Fibroblast of skin of back (primary cell): ENCODE measurements at places on chromosomes 2 and 18.

DNA sequence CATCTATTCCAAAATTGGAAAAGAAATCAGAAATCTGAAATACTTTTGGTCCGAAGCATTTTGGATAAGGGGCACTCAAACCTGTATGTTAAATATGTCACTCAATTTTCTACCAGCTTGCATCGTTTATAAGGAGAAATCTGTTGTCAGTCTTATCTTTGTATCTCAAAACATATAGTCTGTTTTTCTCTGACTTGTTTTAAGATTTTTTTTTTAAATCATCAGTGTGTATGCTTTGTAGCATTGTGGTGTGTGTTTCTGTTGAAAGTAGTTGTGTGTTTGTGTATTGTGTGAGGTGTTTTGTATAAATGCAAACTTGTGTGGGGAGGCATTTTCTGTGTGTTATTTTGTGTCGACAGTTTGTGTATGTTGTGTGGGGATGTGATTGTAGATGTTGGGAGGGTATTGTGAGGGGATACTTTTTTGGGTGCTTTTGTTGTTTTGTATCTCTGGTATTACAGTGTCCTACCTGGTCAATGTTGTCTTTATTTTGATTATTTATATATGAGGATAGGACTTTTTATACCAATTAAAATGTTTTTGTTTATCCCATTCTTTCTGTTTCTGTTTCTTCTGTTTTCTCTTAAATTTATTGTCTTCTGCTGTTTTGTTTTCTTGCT is 30.9 kb downstream of the SMCHD1 start:
- DNase-seq, result peak; percentile 8

- no peak for DNase-seq
These were observed 97.1 kb downstream of the ITGA4 start for GRCh38 chr2:181554061-181554830.

GRCh38 chr2:151205571-151205970 is 56.1 kb downstream of the RBM43 start:
- DNase-seq, result no peak

DNA sequence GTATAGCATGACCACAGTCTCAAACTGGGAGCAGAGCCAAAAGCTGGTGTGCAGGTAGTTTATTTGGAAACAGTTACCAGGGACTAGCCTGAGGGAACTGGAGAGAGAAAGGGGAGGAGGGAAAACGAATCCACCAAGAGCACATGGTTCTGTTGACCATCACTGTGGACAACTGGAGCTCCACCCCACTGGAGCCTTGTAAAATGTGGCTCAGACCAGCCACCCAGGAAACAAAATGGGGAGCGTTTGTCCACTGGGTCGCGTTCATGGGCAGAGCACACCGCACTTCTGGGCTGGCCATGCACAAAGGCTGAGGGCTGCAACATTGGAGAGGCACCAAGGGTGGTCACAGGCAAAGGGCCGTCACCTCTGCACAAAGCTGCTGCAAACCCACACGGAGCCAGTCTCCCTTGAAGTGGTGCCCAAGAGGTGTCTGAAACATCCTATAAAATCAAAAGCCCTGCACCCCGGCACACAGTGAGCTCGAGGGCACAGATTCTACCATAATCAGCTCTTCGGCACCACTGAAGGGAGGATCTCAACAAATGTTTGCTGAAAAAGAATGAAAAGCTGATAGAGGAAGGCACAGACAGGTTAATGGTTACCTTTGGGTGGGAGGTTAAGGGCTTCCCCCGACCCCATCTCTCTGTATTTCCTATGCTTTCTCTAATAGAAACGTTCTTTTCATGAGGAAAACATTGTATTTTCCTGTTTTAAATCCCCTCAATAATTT is 192.9 kb downstream of the INHBB start:
- no peak for DNase-seq

DNA sequence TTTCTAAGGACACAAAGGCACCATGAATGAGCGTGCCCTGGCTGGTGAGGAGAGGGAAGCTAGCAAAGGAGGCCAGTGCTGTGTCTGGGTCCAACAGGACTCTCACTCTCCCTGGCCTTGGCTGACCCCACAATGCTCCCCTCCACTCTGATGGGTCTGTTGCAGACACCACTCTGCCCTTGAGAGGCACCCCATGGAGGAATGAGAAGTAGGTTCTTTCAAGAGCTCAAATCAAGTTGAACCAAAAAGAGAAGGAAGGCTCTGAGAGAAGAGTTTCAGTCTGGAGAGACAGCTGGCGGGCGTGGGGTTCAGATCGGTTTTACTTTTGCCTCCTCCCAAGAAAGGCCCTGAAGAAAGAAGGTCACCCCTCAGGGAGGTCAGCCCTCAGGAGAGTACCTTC is 18.4 kb downstream of the TMEM247 start:
- no peak for DNase-seq

GRCh38 chr2:29449499-29449898 is 334.3 kb downstream of the CLIP4 start:
- no peak for DNase-seq

DNA sequence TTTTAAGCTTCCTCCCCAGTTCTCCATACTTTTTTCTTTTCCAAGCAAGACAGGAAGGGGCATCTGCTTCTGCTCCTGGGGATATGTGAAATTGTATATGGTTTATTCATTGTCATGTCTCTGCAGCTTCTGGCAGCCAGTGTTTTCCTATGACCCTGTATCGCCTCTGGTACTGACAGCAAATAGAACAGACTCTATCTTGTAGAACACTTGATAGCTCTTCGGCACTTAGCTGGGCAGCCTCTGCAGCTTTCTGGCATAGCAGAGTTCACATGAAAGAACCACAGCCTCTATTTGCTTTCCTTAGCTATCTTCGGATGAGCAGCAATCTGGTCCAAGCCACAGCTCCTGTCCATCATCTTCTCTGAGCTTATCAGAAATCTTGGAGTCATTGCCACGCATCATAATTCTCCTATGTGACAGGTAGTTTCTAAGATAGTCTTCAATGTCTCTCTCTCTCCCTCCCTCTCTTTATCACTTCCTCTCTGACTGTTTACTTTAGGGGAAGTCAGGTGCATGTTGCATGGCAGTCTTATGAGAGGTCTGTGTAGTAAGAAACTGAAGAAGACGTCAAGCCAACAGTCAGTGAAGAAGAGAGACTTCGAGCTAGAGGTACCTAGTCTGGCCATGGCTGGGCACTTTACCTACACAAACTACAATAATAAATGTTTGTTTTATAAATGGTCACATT is 627.7 kb upstream of the CDH2 start:
- DNase-seq, result no peak

GRCh38 chr2:102508863-102509262 is 35.8 kb downstream of the SLC9A4 start:
- DNase-seq, result no peak

- DNase-seq, result no peak
These were observed 106.7 kb upstream of the BOD1L2 start for GRCh38 chr18:57040175-57040574.
